MCF 10A (cell line): ENCODE measurements at places on chromosomes 5 and 9. TPM values are rescaled to one million over a fixed set of nuclear protein-coding genes. Genes with fewer than 3 reads are reported as not detected.
A peak's percentile ranks its signal among the peaks of the same experiment; 100 is the strongest.

DNA sequence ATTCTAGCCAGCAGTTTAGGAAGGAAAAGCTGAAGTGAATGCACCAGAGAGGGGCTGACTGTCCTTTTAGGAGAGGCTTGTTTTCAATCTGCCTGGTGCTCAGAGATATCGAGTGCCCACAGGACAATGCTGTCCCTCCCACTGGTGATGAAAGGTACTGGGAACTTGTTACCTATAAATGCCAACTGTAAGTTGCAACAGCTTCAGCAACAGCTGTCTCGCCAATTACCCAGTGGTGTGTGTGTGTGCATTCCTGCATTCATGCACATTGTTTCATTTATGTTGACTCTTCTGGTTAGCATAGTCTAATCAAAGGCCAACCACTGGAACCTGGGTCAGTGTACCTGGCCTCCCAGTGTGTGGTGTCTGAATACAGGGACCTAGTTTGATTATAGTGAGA lies 161.1 kb downstream of the CSNK1G3 start:
- H3K36me3 ChIP-seq, result no peaks in the 10 kb centered on the region
- no peaks in the 10 kb centered on the region for H3K4me1 ChIP-seq
- H3K27ac ChIP-seq, result no peak overlapping the region
- peak; percentile 16 for DNase-seq
- H3K4me3 ChIP-seq, result no peak overlapping the region
- H3K27me3 ChIP-seq, result no peaks in the 10 kb centered on the region

GRCh38 chr5:79613549-79613948 lies 1.3 kb downstream of the TENT2 start:
- H3K4me1 ChIP-seq, result peaks cover 16% of the 10 kb centered on the region
- peak overlapping the region; percentile 99 for H3K27ac ChIP-seq
- H3K27me3 ChIP-seq, result no peaks in the 10 kb centered on the region
- peak overlapping the region; percentile 94 for H3K4me3 ChIP-seq
- DNase-seq, result peak; percentile 1
- H3K36me3 ChIP-seq, result peaks cover 36% of the 10 kb centered on the region

GRCh38 chr9:14530841-14531240 lies 162.4 kb downstream of the ZDHHC21 start:
- no peak for DNase-seq
- no peaks in the 10 kb centered on the region for H3K36me3 ChIP-seq
- H3K4me1 ChIP-seq, result no peaks in the 10 kb centered on the region
- H3K4me3 ChIP-seq, result no peak overlapping the region
- H3K27ac ChIP-seq, result no peak overlapping the region

DNA sequence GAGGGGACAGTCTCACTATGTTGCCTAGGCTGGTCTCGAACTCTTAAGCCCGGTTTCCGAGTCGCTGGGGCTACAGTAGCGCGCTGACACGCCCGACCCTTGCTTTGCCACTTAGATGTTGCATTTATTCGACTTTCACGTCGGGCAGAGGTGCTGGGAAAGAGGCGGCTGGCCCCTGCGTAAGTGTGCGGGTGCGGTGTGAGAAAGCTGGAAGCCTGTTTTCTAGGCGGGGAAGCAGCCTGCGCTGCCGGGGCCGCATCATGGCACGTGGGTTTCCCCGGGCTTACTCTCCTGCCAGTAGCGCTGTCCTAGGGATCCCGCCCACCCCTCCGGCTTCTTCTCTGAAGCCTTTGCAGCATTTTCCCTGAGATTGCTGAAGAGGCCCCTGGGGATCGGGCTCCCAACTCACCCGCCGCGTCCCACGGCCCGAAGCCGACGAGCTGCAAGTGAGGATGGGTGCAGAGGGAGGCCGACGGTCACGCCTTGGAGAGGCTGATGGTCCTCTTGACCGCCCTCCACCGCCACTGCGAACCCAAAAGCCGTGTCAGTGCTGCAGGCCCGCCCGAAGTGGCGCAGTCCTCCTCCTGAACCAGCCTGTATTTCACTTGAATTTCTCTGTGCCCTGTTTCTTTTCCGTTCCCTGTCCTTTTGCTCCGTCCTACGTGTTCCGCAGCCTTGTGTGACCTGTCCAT lies 5.8 kb upstream of the TRIM41 start:
- DNase-seq, result peak; percentile 80
- H3K27me3 ChIP-seq, result no peaks in the 10 kb centered on the region
- peak overlapping the region; percentile 72 for H3K4me3 ChIP-seq
- H3K27ac ChIP-seq, result peak overlapping the region; percentile 65
- H3K36me3 ChIP-seq, result peaks cover 28% of the 10 kb centered on the region

DNA sequence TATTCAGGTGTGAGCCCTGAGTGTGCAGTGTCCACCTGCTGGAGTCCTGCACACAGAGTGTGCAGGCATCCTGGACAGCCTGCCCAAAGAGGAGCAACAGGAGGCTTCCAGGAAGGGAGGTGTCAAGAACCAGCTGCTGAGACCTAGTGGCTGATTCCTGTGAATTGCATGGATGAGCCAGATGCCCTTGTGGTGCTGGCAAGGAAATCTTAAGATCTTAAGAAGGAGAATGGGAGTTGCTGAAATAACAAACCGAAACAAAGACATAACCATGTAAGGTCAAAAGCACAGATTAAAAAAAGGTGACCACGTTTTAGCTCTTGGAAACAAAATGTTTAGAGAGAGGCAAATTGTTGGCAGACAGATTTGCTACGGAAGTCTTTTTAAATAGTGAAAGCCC lies 29.3 kb upstream of the RPS23 start:
- no peak for DNase-seq
- no peaks in the 10 kb centered on the region for H3K4me1 ChIP-seq
- peaks cover 22% of the 10 kb centered on the region for H3K36me3 ChIP-seq

DNA sequence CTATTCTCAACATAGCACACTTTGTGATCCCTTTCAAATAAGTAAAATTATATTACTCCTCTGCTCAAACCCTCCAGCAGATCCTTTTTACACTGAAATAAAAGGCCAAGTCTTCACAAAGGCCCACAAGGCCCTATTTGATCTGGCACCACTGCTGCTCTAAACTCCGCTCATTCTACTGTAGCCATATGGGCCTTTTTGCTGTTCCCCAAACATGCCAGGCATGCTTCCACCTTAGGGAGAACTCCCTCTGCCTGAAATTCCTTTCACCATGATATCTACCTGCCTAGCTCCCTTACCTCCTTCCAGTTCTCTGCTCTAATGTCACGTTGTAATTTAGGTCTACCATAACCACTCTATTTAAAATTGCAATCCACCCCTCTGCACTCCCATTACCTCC lies 28.3 kb downstream of the NRG2 start:
- no peak overlapping the region for H3K27ac ChIP-seq
- H3K4me3 ChIP-seq, result no peak overlapping the region
- no peaks in the 10 kb centered on the region for H3K36me3 ChIP-seq

DNA sequence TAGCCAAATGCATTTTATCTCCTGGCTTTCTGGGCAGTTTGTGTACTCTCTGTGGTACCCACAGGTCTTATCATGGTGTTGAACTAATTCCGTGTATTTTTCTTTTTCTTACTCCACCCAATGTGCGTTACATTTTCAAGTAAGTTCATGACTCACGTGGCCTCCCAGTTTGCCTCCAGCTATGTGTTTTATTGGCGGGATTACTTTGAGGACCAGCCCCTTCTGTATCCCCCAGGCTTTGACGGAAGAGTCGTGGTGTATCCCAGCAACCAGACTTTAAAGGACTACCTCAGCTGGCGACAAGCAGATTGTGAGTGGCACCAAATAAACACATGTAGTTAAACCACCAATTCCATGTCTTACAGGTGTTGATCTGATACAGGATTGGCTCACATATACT lies 3.2 kb downstream of the THG1L start:
- no peak overlapping the region for H3K4me3 ChIP-seq
- peaks cover 14% of the 10 kb centered on the region for H3K4me1 ChIP-seq
- peaks cover 53% of the 10 kb centered on the region for H3K36me3 ChIP-seq
- H3K27ac ChIP-seq, result no peak overlapping the region
- no peaks in the 10 kb centered on the region for H3K27me3 ChIP-seq

DNA sequence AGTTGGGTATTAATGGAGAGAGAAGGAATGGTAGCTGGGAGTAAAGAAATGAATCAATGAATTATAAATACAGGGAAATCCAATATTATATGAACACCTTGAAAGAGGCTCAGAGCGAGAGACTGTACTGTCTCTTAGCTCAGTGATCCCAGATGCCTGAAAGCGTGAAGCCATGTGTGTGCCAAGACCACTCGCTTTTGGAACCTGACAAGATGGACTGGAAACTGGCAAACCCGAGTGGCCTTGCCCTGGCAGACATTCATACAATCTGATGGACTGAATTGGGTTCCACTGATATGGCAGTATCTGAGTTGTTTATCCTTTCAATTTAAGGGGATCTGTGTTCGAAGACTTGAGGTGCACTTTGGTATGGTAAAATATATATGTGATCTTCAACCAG lies 170.3 kb downstream of the ERCC6L2 start:
- no peak for DNase-seq
- H3K36me3 ChIP-seq, result no peaks in the 10 kb centered on the region
- H3K27ac ChIP-seq, result no peak overlapping the region
- no peak overlapping the region for H3K4me3 ChIP-seq

DNA sequence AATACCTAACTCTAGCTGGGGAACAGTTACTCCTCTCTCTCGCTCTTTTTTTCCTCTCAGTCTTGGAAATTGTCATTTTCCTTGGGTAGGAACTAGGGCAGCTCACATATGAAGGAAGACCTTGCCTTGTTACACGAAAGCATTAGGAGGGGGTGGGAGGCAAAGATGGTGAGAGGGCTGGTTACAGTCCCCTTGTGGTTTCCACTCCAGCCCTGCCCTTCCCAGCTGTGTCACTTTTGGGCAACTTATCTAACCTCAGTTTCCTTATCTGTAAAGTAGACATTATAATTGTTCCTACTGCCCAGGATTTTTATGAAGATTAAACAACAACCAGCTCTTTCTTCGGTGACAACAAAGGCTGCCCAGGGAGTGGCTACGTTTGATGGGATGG lies 196.2 kb upstream of the CLINT1 start:
- H3K4me1 ChIP-seq, result peaks cover 60% of the 10 kb centered on the region
- DNase-seq, result no peak
- peak overlapping the region; percentile 55 for H3K27ac ChIP-seq

DNA sequence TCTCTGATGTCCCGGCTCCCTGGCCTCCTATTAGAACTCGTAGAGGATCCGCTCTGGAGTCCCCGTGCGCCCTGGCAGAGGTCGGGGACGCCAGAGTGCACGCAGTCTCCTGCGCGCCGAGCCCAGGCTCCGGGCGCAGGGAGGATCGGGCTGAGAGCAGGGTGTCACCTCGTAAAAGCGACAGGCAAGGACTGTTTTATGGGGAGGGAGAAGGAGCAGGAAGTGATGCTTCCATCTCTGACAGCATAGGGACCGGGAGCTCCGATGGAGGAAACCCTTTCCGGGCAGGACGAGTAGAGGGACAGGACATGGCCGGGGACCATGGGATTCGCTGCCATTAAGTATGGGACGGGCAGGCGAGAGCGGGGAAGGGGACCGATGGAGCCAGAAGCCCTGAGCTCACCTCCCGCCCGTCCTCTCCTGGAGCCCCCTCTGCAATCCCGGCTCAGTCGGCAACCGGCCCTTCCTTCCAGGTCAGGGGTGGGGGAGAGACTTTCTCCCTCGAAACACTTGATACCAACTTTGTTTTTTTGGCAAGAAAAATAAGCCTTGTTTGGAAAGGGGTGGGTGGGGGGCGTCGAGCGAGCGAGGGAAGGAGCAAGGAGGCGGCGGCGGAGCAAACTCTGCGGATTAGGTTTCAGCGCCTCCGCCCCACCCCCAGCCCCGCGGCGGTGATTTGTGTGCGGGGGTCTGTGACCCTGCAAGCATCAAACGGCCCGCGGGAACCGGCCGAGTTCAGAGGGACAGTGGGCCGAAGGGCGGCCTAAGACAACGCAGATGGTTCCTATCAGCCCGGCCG lies 12.6 kb downstream of the LMX1B start:
- no peak for DNase-seq
- no peaks in the 10 kb centered on the region for H3K4me1 ChIP-seq
- no peak overlapping the region for H3K4me3 ChIP-seq
- no peaks in the 10 kb centered on the region for H3K27me3 ChIP-seq
- peaks cover 6% of the 10 kb centered on the region for H3K36me3 ChIP-seq

DNA sequence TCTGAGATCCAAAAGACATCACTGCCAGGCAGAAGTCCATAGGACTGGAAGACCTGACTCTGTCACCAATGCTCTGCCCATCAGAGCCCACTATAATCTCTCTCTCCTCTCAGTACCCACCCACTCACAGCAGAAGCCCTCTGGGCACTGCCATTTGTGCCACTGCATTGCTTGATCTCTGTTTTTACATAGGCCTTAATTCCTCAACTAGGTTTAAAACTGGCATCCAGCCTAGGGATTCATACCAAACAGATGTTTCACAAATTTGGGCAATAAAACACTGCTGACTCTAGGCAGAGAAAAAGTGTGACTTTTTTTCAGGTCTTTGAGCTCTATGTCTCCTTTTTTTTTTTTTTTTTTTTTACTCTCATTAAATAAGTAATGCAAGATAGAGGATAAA lies 91.1 kb upstream of the RANBP3L start:
- peaks cover 14% of the 10 kb centered on the region for H3K4me1 ChIP-seq
- H3K27me3 ChIP-seq, result no peaks in the 10 kb centered on the region
- H3K4me3 ChIP-seq, result no peak overlapping the region
- H3K36me3 ChIP-seq, result no peaks in the 10 kb centered on the region
- peak; percentile 64 for DNase-seq

- no peak overlapping the region for H3K4me3 ChIP-seq
- H3K27me3 ChIP-seq, result no peaks in the 10 kb centered on the region
- H3K36me3 ChIP-seq, result no peaks in the 10 kb centered on the region
- H3K4me1 ChIP-seq, result no peaks in the 10 kb centered on the region
- DNase-seq, result no peak
- H3K27ac ChIP-seq, result no peak overlapping the region
These were observed 97.5 kb upstream of the RPS23 start for GRCh38 chr5:82375488-82376244.

GRCh38 chr5:10685115-10685521 lies 75.9 kb downstream of the DAP start:
- H3K4me1 ChIP-seq, result no peaks in the 10 kb centered on the region
- H3K36me3 ChIP-seq, result peaks cover 10% of the 10 kb centered on the region

- H3K27me3 ChIP-seq, result no peaks in the 10 kb centered on the region
- no peaks in the 10 kb centered on the region for H3K4me1 ChIP-seq
- no peak overlapping the region for H3K4me3 ChIP-seq
These were observed 456.1 kb downstream of the PSAT1 start for GRCh38 chr9:78753039-78753438.

PTGDS gene
- total RNA-seq, result 1.1 and 1.8 TPM in 2 replicates

NDST1 gene
- 68.9 and 79.3 TPM in 2 replicates for total RNA-seq

TEX48 gene
- not detected in 2 replicates for total RNA-seq

CFAP90 gene
- not detected in 2 replicates for total RNA-seq

TLX3 gene
- total RNA-seq, result not detected in 2 replicates

ADAMTS2 gene
- 0.17 TPM in 1 of 2 replicates, not detected in the other for total RNA-seq

SNX18 gene
- total RNA-seq, result 8.7 and 10.0 TPM in 2 replicates

HTR4 gene
- not detected in 2 replicates for total RNA-seq

SLC46A2 gene
- total RNA-seq, result not detected in 2 replicates

PCDH1 gene
- total RNA-seq, result 9.9 and 15.7 TPM in 2 replicates

NDUFS4 gene
- total RNA-seq, result 136 and 186 TPM in 2 replicates

RPP25L gene
- 41.6 and 42.8 TPM in 2 replicates for total RNA-seq

SLC27A4 gene
- total RNA-seq, result 17.0 and 18.8 TPM in 2 replicates

IFNA21 gene
- total RNA-seq, result not detected in 2 replicates

HSPA4 gene
- 173 and 218 TPM in 2 replicates for total RNA-seq

IFNB1 gene
- not detected in 2 replicates for total RNA-seq

IRX4 gene
- 41.2 and 44.7 TPM in 2 replicates for total RNA-seq
